ENCODE measurements at places on chromosomes 7 and 10. TPM values are rescaled to one million over a fixed set of nuclear protein-coding genes. Genes with fewer than 3 reads are reported as not detected.

HOXA11 gene
- total RNA-seq: not detected

ACTR3C gene
- total RNA-seq: 6.4 TPM

TEX47 gene
- not detected for total RNA-seq

GRCh38 chr7:96016735-96017134, 244.4 kb downstream of the DYNC1I1 start:
- peaks cover 18% of the 10 kb centered on the region for H3K27me3 ChIP-seq
- no peak overlapping the region for H3K4me3 ChIP-seq
- H3K27ac ChIP-seq: no peak overlapping the region
- DNase-seq: no peak
- H3K36me3 ChIP-seq: no peaks in the 10 kb centered on the region

- H3K36me3 ChIP-seq: no peaks in the 10 kb centered on the region
- H3K27me3 ChIP-seq: no peaks in the 10 kb centered on the region
- H3K4me1 ChIP-seq: no peaks in the 10 kb centered on the region
- H3K4me3 ChIP-seq: no peak overlapping the region
- no peak for DNase-seq
Measured at GRCh38 chr7:8818406-8818805, 385.0 kb downstream of the NXPH1 start.

- peaks cover 16% of the 10 kb centered on the region for H3K4me1 ChIP-seq
- no peak overlapping the region for H3K4me3 ChIP-seq
- H3K27ac ChIP-seq: no peak overlapping the region
- H3K36me3 ChIP-seq: peaks cover 3% of the 10 kb centered on the region
Measured at GRCh38 chr7:50292165-50292757, 12.3 kb upstream of the IKZF1 start.

DNA sequence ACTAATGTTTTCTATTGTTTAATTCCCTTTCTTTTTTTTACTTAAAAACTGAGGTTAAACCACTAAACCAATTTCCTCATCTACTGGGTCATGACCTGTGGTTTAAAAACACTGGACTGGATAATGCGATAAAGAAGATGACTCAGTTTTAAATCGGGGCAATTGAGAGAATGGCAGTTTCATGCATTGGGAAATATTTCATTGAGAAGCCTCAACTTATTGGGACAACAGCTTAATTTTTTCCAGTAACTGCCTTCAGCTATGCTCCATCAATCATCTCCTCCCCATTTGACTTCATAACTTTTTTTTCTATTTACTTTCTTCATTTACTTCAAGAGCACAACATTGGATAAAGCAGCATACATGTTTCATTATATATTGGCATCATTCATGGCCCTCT, 61.8 kb upstream of the MET start:
- no peaks in the 10 kb centered on the region for H3K36me3 ChIP-seq
- H3K4me3 ChIP-seq: no peak overlapping the region
- H3K27me3 ChIP-seq: peaks cover 30% of the 10 kb centered on the region
- no peak overlapping the region for H3K27ac ChIP-seq
- DNase-seq: no peak

- H3K27me3 ChIP-seq: no peaks in the 10 kb centered on the region
- DNase-seq: no peak
Measured at GRCh38 chr10:22536620-22537019, 177.8 kb downstream of the PIP4K2A start.

Measured in activated naive CD8-positive, alpha-beta T cell treated with anti-CD3 and anti-CD28 coated beads, Interleukin-2, amount 10 ng/mL, durations not matched to agents 7 days and 5 days (primary cell).